ENCODE measurements at places on chromosomes 3 and 15. TPM values are rescaled to one million over a fixed set of nuclear protein-coding genes. Genes with fewer than 3 reads are reported as not detected.
A peak's percentile ranks its signal among the peaks of the same experiment; 100 is the strongest.

DNA sequence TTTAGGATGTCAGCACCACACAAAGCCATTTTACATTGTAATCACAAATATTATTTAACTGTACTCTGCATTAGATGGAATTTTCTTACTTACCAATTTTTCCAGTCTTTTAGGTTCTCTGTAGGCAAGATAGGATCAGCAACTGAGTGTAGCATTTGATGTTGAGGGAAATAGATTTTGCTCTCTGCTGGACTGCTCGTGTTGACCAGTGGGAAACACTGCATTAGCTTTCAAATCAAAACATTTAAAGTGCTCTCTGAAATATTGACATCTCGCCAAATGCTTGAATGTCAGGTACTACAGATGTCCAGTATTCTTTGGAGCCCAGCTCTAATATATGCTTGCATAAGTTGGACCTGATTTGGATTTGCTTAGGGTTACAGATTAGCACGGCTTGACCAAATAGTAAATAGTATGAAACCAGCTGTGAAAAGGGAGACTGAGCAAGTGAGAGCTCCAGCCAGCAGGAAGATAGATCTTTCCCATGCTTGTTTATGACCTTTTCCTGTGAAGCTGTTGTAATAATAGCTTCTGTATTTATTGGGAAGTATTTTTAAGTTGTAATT is 29.5 kb downstream of the P2RY14 start:
- no peaks in the 10 kb centered on the region for H3K36me3 ChIP-seq
- H3K27ac ChIP-seq: peak overlapping the region; percentile 54
- DNase-seq: no peak
- no peaks in the 10 kb centered on the region for H3K27me3 ChIP-seq
- H3K4me3 ChIP-seq: peak overlapping the region; percentile 21
- H3K4me1 ChIP-seq: peaks cover under 1% of the 10 kb centered on the region

- H3K27me3 ChIP-seq: no peaks in the 10 kb centered on the region
- H3K36me3 ChIP-seq: no peaks in the 10 kb centered on the region
- no peak for DNase-seq
- no peaks in the 10 kb centered on the region for H3K4me1 ChIP-seq
- no peak overlapping the region for H3K27ac ChIP-seq
These were observed 67.1 kb downstream of the APBA2 start for GRCh38 chr15:28952666-28953491.

GRCh38 chr3:104855702-104856101 is 511.0 kb upstream of the ALCAM start:
- DNase-seq: no peak
- no peaks in the 10 kb centered on the region for H3K4me1 ChIP-seq
- H3K27me3 ChIP-seq: no peaks in the 10 kb centered on the region
- no peaks in the 10 kb centered on the region for H3K36me3 ChIP-seq
- no peak overlapping the region for H3K4me3 ChIP-seq
- H3K27ac ChIP-seq: no peak overlapping the region

- H3K27me3 ChIP-seq: no peaks in the 10 kb centered on the region
- H3K27ac ChIP-seq: peak overlapping the region; percentile 73
- no peak for DNase-seq
- H3K4me1 ChIP-seq: peaks cover 42% of the 10 kb centered on the region
- peak overlapping the region; percentile 36 for H3K4me3 ChIP-seq
These were observed 81.1 kb upstream of the NEO1 start for GRCh38 chr15:72970933-72971760.

- H3K4me3 ChIP-seq: peak within 1 kb of the TSS; percentile 75
- peak; percentile 77 for DNase-seq
- H3K36me3 ChIP-seq: no peaks in the 10 kb centered on the region
- no peaks in the 10 kb centered on the region for H3K27me3 ChIP-seq
- H3K27ac ChIP-seq: peak within 1 kb of the TSS; percentile 85
These were observed at the start of gene TKT for GRCh38 chr3:53255775-53256703. TSS of gene TKT (minus strand) at chr3:53256022. CDS start at chr3:53255942, 80 bp downstream.

Gene RTF1
- 24.5 TPM for total RNA-seq

Gene ADAMTSL3
- total RNA-seq: 0.66 TPM

GRCh38 chr15:59847968-59848367 is 156.1 kb upstream of the FOXB1 start:
- H3K4me1 ChIP-seq: no peaks in the 10 kb centered on the region
- H3K36me3 ChIP-seq: no peaks in the 10 kb centered on the region
- H3K27me3 ChIP-seq: no peaks in the 10 kb centered on the region

GRCh38 chr15:69535101-69535638 is 82.6 kb downstream of the RPLP1 start:
- no peak overlapping the region for H3K27ac ChIP-seq
- H3K4me1 ChIP-seq: peaks cover 1% of the 10 kb centered on the region
- DNase-seq: no peak
- H3K4me3 ChIP-seq: no peak overlapping the region
- H3K36me3 ChIP-seq: no peaks in the 10 kb centered on the region
- H3K27me3 ChIP-seq: no peaks in the 10 kb centered on the region

Gene SLC7A14
- not detected for total RNA-seq

GRCh38 chr3:53074761-53075742 is 29.2 kb upstream of the SFMBT1 start:
- no peak for DNase-seq
- H3K36me3 ChIP-seq: no peaks in the 10 kb centered on the region
- H3K27ac ChIP-seq: no peak overlapping the region
- peaks cover 8% of the 10 kb centered on the region for H3K4me1 ChIP-seq
- H3K4me3 ChIP-seq: no peak overlapping the region

Gene B3GNT5
- total RNA-seq: 18.2 TPM

Gene TM6SF1
- total RNA-seq: 10.3 TPM

Gene CHRD
- 3.8 TPM for total RNA-seq

GRCh38 chr15:69067296-69067695 is 52.8 kb downstream of the NOX5 start:
- H3K36me3 ChIP-seq: no peaks in the 10 kb centered on the region
- no peaks in the 10 kb centered on the region for H3K4me1 ChIP-seq
- no peak overlapping the region for H3K4me3 ChIP-seq

Gene SLCO2A1
- 1.4 TPM for total RNA-seq

DNA sequence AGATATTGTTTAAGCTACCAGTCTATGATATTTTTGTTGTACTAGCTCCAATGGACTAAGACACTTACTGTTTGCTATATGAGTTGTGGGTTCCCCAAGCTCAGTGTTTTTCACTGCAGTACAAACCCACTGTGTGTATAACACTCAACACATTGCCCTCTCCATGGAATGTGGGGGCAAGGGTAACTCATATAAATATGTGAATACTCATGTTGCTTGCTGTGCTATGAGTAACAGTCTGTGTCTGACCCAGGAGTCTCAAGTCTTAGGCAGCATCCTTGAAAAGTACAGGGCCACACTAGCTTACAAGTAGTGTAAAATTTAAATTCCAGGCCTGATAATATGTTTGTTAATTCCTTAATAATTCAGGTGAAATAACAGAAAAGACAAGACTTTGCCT is 22.5 kb upstream of the CNTN3 start:
- H3K27ac ChIP-seq: no peak overlapping the region
- H3K27me3 ChIP-seq: no peaks in the 10 kb centered on the region
- H3K4me3 ChIP-seq: no peak overlapping the region
- no peaks in the 10 kb centered on the region for H3K36me3 ChIP-seq
- no peaks in the 10 kb centered on the region for H3K4me1 ChIP-seq

Gene CYP1A1
- 0.41 TPM for total RNA-seq

DNA sequence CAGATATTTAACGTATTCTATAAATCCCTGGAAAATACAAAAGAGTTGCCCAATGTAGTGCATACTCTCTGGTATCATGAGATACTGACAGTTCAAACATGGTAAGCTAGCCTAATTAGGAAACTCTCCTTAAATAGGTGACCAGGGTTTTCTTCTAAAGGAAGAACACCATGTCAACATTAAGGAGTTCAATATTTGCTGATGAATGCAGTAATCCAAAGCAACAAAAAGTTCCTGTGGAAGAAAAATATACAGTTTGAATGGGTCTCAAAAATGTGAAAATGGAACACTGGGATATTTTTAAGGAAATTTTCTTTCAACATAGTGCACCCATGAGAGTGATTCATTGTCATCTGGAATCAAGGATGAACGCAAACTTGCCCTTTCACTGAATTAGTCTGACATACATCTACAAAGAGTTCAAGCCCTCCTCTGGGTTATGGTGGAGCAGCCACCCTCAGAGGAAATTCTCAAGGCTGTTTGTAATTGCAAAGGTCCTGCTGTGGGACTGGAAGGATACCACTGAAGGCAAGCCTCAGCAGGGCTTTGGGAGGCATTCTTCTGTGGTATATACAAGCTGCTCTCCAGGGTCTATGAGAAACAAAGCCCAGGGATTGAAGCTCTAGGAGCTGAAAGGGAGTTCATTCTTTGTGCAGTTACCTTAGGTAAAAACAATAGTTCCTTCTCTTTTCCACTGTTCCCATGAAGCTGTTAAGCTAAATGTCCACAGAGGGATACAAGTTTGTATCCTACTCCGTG is 700.3 kb downstream of the TUSC7 start:
- H3K36me3 ChIP-seq: no peaks in the 10 kb centered on the region
- no peak overlapping the region for H3K4me3 ChIP-seq
- H3K27ac ChIP-seq: no peak overlapping the region
- H3K27me3 ChIP-seq: no peaks in the 10 kb centered on the region
- H3K4me1 ChIP-seq: peaks cover 3% of the 10 kb centered on the region

GRCh38 chr15:96703091-96703490 is 372.6 kb downstream of the NR2F2 start:
- H3K27me3 ChIP-seq: no peaks in the 10 kb centered on the region
- H3K4me1 ChIP-seq: no peaks in the 10 kb centered on the region
- H3K27ac ChIP-seq: no peak overlapping the region
- DNase-seq: no peak

Gene KBTBD13
- total RNA-seq: 1.4 TPM

Gene ZNF710
- 5.4 TPM for total RNA-seq

DNA sequence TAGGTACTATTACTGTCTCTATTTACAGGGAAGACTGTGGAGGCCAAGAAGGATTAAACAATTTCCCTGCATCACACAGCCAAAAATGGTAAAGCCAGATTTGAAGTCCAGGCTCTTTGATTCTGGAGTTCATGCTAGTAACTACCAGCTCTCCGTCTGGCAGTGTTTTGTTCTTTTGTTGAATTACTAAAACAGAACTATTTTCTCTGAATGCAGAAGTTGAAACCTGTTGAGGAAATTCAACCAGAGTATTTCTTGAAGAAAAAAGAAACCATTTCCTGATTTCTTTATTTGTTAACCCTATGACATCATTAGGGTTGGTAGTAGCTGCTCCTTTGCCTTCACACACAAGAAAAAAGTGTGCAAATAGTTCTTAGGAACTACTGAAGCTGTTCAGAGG is 34.3 kb downstream of the CRTC3 start:
- no peak for DNase-seq
- peaks cover 26% of the 10 kb centered on the region for H3K4me1 ChIP-seq
- H3K4me3 ChIP-seq: no peak overlapping the region

Gene CPNE9
- not detected for total RNA-seq

DNA sequence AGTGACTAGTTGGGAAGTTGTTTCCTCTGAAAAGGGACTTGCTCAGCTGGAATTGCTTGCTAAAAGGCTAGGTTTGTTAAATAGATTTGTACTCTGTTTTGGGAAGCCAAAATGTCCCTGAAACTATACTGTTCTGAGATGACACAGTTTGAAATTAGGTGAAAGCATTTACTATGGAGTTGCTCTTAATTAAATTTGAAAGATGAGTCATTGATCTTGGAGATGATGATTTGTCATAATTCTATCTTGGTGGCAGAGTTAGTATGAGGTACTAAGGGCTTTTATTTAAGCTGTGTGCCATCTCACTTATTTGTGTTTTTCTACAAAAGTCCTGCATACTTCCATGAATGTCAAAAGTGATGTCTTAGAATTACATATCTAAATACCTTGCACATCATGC is 320.9 kb downstream of the PTPRG start:
- peaks cover 28% of the 10 kb centered on the region for H3K4me1 ChIP-seq
- H3K27ac ChIP-seq: no peak overlapping the region
- no peak overlapping the region for H3K4me3 ChIP-seq
- H3K36me3 ChIP-seq: no peaks in the 10 kb centered on the region

DNA sequence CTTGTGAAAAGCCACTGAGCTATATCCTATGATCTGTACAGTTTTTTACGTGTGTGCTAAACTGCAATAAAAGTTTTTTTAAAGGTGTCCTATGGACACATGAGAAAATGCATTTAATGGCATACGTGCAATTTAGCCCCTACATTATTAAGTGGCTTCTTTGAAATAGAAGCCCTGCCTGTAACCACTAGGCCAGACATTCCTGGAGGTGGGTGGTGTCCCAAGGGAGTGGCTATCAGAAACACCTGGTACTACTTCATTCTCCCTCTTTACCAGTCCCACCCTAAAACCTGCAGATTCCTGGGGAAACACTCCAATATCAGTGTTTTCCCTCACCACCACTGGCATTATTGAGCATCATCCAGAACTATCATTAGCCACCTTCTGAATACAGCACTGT is 100.0 kb downstream of the OXNAD1 start:
- no peak overlapping the region for H3K27ac ChIP-seq
- H3K27me3 ChIP-seq: no peaks in the 10 kb centered on the region
- H3K4me1 ChIP-seq: peaks cover 10% of the 10 kb centered on the region
- no peaks in the 10 kb centered on the region for H3K36me3 ChIP-seq
- no peak for DNase-seq

DNA sequence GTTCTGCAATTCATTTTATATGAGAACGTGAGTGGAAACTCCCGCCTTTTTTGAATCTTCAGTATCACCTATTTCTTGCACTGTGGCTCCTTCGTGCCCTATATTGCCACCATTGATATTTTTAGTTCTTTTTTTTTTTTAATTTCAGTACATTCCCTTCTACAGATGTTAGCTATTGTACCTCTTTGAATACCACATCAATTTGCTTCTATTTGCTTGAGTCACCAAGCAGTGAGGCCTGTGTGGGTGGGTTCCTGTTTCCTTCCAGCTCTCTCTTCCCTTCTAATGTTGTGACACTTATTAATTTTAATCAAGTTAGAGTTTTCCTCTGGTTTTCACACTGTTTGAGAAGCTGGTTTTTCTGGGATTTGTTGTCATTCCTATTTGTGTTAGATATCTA is 8.7 kb downstream of the HACD2 start:
- H3K4me1 ChIP-seq: no peaks in the 10 kb centered on the region
- DNase-seq: no peak
- H3K27ac ChIP-seq: no peak overlapping the region
- H3K4me3 ChIP-seq: no peak overlapping the region
- H3K36me3 ChIP-seq: peaks cover 20% of the 10 kb centered on the region

- H3K4me3 ChIP-seq: no peak overlapping the region
- DNase-seq: no peak
These were observed 4.9 kb downstream of the CCDC33 start for GRCh38 chr15:74240897-74241614.

DNA sequence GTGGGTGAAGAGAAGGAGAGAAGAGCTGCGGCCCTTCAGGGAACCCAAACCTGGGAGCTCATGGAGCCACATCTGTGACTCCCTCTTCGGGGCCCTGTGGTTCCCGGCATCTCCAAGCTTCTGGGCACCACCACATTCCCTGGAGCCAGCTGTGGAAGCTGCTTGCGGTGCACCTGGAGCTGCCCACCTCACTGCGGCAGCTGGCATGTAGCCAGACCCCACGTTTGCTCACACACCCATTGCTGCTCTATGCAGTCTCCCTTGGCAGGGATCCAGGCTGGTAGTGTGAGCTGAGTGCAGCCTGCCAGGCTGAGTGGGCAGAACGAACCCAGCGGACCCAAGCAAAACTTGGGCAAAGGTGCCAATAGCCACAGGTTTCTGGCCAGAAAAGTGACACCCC is 16.8 kb upstream of the PLA2G4E start:
- H3K4me3 ChIP-seq: no peak overlapping the region
- DNase-seq: no peak
- H3K4me1 ChIP-seq: peaks cover 7% of the 10 kb centered on the region
- no peak overlapping the region for H3K27ac ChIP-seq

Measured in gastrocnemius medialis (tissue), 4 donors.